Right ventricle myocardium superior (tissue), 1 donor: ENCODE measurements at places on chromosomes 7 and 10. TPM values are rescaled to one million over a fixed set of nuclear protein-coding genes. Genes with fewer than 3 reads are reported as not detected.

GRCh38 chr10:4498711-4499251 is 327.2 kb upstream of the AKR1E2 start:
- DNase-seq, result no peak

TAS2R16 gene
- total RNA-seq, result not detected

GRCh38 chr7:131654668-131655326 is 98.4 kb upstream of the PODXL start:
- peak; percentile 94 for DNase-seq

IDI2 gene
- total RNA-seq, result 0.16 TPM

GRCh38 chr7:8037151-8037550 is 68.6 kb downstream of the GLCCI1 start:
- DNase-seq, result no peak

- no peak for DNase-seq
Observed at GRCh38 chr7:128941946-128942526, 4.3 kb downstream of the IRF5 start.

- DNase-seq, result no peak
Observed at GRCh38 chr7:113504691-113505090, 386.3 kb upstream of the SMIM30 start.

DNA sequence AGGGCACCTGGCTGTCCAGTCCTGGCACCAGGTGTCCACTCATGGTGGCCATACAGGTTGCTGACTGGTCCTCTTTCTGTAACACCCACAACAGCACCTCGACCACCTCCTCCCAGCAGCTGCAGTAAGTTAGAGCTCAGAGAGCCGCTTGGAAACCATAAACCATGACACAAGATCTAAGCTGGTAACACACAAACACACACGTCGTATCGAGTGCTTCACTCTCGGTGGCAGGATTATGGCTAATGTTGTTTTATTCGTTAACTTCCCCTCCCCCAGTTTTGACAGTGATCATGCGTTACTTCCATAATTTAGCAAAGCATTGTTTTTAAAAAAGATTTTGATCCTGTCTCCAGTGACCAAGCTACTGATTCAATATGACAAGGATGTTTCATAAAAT is 59.7 kb downstream of the CAMK2B start:
- DNase-seq, result no peak

GRCh38 chr10:25405871-25406270 is 231.1 kb downstream of the GPR158 start:
- no peak for DNase-seq

PLAC9 gene
- total RNA-seq, result 29.1 TPM

DNA sequence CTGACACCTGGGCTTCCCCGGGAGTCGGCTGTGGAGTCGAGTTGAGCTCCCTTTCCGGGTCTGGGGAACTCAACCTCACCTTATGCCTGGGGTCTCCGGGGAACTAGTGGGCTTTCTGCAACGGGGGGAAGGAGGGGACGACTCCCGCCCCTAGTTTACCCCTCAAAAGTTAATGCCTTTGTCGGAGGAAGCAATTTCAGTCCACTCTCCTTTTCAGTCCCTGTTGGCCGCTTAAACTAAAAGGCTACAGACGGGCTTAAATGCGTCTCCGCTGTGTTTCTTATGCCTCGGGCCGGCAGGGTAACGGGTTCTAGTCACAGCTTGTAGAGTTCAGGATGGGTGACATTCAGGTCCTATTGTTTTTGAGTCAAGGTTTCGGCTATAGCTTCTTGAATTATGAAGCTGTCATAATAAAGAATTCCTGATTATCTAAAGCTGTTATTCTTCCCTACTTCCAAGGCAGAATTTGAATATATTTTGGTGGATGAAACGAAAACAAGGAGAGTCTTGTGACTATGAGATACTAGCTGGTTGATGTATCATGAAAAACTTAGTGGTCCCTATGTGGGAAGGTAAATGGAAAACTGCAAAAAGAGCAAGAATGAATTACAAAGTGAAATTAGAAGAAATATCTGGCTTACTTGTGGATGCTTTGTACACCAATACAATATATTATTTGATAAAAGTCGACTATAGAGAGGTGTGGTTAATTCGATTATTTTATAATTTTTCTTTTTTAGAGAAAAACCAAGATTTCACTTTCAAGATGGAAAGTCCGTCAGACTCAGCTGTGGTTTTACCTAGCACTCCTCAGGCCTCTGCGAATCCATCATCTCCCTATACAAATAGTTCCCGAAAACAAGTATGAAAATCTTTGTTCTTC is 495 bp downstream of the SFR1 start:
- no peak for DNase-seq

GRCh38 chr7:81128011-81128410 is 209.2 kb upstream of the SEMA3C start:
- DNase-seq, result no peak

AGMO gene
- 0.35 TPM for total RNA-seq

GRCh38 chr7:34425194-34425593 is 232.8 kb upstream of the NPSR1 start:
- no peak for DNase-seq

GRCh38 chr10:125080984-125081383 is 79.4 kb downstream of the CTBP2 start:
- no peak for DNase-seq

GRCh38 chr10:80454513-80455460 is 677 bp downstream of the TSPAN14 start:
- DNase-seq, result peak; percentile 76
